Right renal cortex interstitium (tissue), 3 donors: ENCODE measurements at places on chromosomes 3 and 15.

DNA sequence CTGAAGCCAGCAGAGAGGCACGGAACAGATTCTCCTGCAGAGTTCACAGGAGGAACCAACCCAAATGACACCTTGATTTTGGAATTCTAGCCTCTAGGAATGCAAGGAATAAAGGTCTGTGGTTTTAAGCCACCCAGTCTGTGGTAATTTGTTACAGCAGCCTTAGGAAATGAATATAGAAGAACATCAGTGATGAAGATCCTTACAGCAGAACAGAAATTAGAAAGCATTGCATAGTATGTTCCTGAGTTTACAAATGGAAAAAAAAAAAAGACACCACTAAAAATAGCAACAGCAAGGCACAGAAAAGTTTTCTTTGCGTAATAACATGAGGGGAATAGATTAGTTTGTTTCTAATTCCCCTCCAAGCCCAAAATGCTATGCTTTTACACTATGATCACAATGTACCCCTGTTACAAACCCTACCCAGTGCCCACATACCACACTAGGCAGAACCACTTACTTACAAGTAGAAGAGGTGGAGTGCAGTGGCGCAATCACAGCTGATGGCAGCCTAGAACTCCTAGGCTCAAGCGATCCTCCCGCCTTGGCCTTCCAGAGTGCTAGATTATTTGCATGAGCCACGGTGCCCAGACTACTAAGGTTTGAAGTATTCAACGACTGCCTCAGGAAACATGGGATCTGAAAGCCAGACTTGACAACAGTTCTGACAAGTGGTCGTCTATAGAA is 84.3 kb downstream of the SHQ1 start:
- no peak for DNase-seq

- no peak for DNase-seq
Measured at GRCh38 chr3:136516656-136517055, 235.5 kb downstream of the STAG1 start.

DNA sequence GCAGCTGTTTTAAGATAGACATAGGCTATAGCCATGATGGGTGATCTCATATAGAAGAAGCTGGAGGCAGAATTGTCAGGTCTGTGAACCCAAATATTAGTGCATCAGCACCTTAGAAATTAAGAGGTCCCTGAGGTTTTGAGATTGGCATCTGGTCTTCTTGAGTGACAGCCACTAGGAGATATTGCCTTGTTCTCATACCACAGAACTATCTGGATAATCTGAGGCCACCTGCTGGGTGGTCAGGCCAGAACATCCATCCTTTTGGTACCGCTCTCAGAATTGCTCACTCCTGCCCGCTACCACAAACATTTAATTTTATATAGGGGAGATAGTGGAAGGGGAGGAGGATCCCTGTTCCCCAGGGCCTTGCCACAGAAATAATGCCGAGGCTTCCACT is 210.6 kb upstream of the ZPLD1 start:
- DNase-seq = no peak

GRCh38 chr3:71421820-71422566 is 161.5 kb downstream of the FOXP1 start:
- DNase-seq = no peak

GRCh38 chr3:63523100-63523499 is 129.4 kb upstream of the SNTN start:
- no peak for DNase-seq

- DNase-seq = peak; percentile 79
Measured at GRCh38 chr15:69058830-69059556, 44.5 kb downstream of the NOX5 start.

DNA sequence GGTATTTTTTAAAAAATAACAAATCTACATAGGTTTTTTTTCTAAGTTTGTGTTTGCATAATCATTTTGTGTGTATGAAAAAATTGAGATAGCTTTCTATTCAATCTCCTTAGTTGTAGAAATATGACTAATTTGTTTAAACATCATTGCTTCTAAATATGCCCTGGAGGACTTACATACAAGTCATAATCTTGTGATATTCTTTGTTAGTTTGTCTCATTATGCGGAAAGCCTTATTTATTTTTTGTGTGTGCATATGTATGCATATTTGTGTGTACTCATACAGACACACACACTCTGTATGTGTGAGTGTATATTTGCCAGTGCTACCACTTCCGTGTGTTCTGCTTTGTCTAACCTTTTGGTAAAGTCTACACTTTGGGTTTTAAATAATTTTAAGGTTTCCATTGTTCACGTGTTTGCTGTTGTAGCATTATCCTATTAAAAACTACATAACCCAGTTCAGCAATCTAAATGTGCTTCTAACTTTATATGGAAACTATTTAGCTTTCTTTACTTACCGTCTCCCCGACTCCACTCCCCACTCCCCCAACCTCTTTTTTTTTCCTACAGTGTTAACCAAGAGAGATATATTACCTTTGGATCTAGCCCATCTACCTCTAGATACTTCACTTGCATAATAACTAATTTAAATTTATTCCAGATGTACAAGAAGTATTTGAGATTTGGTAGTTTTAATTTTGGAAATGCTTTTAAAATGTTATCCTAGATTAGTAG is 111.7 kb downstream of the FNDC3B start:
- DNase-seq = no peak

DNA sequence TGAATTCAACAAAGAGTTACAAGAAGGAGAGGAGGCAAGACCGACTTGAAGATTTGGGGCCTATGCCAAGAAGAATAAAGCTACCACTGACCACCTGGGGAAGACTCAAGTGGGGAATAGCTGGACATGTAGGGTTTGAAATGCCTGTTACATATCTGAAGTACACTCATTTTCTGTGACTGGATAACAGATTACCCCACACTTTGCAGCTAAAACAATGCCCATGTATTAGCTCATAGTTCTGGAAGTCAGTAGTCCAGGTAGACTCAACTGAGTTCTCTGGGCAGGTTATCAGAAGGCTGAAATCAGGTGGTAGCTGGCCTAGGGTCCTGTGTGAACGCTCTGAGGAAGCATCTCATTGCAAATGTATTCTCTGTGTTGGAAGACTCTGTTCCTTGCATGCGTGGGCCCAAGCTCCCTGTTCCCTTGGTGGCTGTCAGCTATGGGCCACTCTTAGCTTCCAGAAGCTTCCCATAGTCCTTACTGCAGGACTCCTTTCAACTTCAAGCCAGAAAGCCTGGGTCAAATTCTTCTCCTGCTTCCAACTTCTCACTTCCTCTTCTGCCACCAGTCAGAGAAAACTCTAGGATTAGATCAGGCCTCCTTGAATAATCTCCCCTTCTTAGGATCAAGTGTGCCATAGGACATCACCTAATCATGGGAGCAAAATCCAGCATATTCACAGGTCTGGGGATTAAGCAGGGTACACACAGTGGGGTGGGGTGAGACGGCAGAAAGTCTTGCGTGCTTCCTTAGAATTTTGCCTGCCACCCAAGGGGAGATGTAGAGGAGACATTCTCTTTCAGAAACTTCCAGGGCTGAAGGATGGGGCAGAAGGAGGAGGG is 187.8 kb downstream of the SHQ1 start:
- DNase-seq = no peak
